Testis (tissue), 5 donors: ENCODE measurements at places on chromosomes 3 and 15.
A peak's percentile ranks its signal among the peaks of the same experiment; 100 is the strongest.

DNA sequence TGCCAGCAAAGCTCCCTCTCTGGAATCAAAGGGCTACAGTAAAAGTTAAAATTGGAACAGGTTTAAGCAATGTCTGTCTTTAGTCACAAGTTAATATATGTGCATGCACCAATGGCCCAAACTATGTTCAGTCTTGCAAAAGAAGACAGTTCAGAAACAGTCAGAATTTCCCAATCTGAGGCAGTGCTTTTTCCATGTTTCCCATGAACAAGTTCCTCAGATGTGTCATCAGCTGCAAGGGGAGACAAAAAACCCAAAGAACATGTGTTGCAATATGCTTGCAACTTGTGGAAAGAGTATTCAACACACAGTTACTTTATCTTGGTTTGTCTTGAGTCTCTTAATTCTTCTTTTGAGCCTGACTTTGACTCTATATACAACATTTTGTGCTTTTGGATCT is 148.4 kb downstream of the USP13 start:
- DNase-seq: no peak
- H3K4me1 ChIP-seq: no peaks in the 10 kb centered on the region
- H3K36me3 ChIP-seq: no peaks in the 10 kb centered on the region
- H3K27ac ChIP-seq: no peak overlapping the region
- no peak overlapping the region for H3K4me3 ChIP-seq

DNA sequence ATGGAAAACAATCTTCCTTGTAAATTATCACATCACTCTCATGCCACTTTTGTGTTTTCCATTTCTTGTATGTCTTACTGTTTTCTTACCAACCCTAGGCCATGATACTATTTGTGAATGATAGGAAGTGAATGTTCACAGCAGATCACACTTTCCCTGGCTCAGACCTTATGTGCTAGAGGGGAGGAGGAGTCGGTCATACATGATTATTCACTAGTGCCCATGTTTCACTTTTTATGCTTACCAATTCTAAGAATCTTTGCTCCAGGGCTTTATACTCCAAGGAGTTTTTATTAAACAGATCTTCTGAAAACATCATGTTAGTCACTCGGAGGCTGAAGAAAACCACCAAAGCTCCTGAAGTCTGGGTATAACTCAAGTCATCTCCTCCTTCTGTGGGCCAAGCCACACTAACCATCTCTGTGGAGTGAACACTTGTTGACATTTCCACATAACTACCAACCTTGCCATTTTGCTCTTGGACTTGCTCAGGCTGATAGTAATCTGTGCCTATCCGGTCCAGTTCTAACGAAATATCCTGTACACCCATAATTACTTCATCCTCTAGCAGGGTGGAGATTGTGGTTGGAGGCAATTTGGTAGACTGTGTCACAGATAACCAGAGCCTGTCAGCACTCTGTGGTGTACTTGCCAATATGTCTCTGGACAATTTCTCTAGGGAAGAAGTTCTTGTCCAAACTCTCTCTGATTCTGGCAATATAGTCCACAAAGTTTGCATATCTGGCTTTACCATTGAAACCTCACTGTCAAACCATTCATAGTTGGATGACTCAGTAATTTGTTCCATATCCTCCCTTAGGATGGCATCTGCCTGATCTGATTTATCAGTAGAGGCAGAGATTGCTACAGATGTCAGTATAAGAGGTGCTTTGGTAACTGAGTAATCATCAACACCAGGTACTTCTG is 76.8 kb downstream of the IMPG2 start:
- no peak overlapping the region for H3K4me3 ChIP-seq
- H3K36me3 ChIP-seq: no peaks in the 10 kb centered on the region
- DNase-seq: no peak
- no peak overlapping the region for H3K27ac ChIP-seq
- H3K27me3 ChIP-seq: no peaks in the 10 kb centered on the region
- H3K4me1 ChIP-seq: no peaks in the 10 kb centered on the region

DNA sequence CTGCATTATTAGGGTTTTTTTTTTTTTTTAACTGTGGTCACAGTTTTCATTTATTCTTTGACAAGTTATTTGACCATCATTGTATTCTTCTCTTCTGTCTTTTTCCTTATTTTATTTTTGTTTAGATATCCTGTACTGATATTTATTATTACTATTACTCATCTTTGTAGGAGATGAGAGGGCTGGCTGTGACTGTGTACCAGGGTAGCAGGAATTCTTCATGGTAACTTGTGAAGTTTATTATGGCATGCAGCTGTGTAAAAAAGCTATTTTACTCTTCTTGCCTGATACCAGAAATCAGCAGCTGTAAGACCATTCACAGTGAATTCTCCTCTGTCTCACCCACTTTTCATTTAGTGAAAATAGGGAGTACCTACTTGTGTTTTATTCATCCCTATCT is 44.5 kb downstream of the ATP6V1A start:
- no peak overlapping the region for H3K27ac ChIP-seq
- DNase-seq: no peak
- no peaks in the 10 kb centered on the region for H3K36me3 ChIP-seq
- no peaks in the 10 kb centered on the region for H3K27me3 ChIP-seq

- H3K27me3 ChIP-seq: no peaks in the 10 kb centered on the region
- peak within 1 kb of the TSS; percentile 58 for H3K4me3 ChIP-seq
- peak within 1 kb of the TSS; percentile 63 for H3K27ac ChIP-seq
- H3K4me1 ChIP-seq: no peaks in the 10 kb centered on the region
Measured at GRCh38 chr3:77039606-77040171, at the start of gene ROBO2. Gene ROBO2 (plus strand): TSS chr3:77040099. CDS start chr3:77040786, 687 bp downstream.

DNA sequence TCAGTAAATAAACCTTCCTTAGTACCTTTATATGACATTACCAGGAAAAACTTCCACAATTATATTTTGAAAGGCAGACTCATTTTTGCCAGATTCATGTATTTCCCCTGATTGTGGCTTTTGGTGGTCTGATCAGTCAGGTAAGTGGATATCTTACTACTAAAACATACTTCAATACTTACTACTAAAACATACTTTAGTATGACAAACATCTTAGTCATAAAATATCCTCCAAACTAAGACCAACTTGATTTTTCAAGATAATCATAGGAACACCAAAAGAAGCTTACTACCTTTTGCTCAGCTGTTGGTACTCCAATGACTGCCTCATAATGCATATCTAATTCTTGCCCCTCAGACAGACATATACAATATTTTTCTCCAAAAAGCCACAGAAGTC is 9.3 kb downstream of the TJP1 start:
- peaks cover 13% of the 10 kb centered on the region for H3K4me1 ChIP-seq
- no peak for DNase-seq
- H3K27ac ChIP-seq: no peak overlapping the region
- H3K27me3 ChIP-seq: no peaks in the 10 kb centered on the region

GRCh38 chr15:75030023-75030413 is 6.6 kb downstream of the PPCDC start:
- H3K27me3 ChIP-seq: no peaks in the 10 kb centered on the region
- peak overlapping the region; percentile 34 for H3K27ac ChIP-seq
- H3K4me3 ChIP-seq: no peak overlapping the region
- H3K4me1 ChIP-seq: peaks cover 24% of the 10 kb centered on the region
- DNase-seq: no peak
